ENCODE measurements at places on chromosomes 1 and 21. TPM values are rescaled to one million over a fixed set of nuclear protein-coding genes. Genes with fewer than 3 reads are reported as not detected.

DNA sequence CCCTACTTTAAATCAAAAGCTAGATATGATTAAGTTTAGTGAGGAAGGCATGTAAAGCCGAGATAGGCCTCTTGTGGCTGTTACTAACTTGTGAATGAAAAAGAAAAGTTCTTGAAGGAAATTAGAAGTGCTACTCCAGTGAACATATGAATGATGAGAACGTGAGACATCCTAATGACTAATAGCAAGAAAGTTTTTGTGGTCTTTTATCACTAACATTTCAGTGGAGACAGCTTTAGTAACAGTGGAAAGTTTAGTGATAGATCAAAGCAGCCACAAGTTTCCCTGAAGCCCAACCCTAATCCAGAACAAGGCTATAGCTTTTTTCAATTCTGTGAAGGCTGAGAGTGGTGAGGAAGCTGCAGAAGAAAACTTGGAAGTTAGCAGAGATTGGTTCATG, 73.6 kb upstream of the LRRC8B start:
- DNase-seq, result no peak

DNA sequence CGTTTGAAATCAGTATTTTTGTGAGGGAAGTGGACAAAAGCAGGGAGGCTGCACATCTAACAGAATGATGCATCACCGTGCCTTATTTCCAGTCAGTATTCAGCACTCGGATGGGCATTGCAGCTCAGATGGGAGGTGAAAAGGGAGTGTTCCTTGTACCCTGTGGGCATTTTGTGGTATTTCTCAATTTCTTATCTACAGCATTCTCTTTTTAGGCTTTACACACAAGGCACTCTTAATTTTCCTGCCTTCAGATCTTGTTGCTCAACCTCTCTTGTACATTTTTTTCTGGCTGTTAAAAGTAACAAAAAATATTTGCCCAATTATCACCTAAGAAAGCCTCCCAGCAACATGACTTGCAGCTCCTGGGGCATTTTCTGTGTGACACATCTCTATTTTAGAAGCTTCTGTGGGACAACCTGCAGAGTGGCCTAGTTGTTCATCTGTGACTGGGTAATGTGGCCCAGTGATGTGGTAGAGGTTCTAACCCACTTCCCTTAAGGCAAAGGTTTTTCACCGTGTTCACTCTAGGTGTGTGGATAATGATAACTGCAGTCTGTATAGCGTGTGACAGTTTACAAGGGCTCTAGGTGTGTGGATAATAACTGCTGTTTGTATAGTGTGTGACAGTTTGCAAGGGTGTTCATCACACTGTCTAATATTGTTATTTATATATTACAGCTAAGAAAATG, 257.2 kb downstream of the PTGER3 start:
- no peak for DNase-seq

GRCh38 chr21:17780539-17780938, 38.6 kb downstream of the C21orf91 start:
- DNase-seq, result no peak

DNA sequence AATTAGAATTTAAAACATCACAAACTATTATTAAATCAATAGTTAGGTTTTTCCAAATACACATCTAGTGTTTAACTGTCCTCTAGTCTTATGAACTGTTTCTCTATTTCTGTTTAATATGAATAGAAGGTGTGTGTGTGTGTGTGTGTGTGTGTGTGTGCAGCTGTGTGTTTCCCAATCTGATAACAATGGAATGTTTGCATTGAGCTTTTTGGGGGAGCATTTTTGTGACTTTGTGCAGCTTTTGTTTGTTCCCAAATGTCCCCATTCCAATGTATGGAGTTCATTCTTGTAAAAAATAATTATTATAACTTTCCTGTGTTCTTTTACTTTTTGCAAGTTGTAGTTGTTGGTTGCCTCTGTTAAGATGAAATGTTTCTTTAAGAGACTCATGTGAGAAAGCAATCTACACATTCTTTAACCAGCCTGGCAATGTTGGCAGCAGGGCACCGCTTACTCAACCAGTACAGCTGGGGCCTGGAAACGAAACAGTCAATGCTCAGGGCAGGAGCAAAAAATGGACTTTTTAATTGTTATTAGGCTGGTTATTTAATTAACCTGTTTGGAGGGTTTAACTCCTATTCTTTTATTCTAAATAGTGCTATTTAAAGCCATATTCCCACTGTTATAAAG, 354.3 kb downstream of the SRGAP2C start:
- DNase-seq, result no peak

- no peak for DNase-seq
Measured at GRCh38 chr1:63935553-63935952, 161.7 kb downstream of the ROR1 start.

- no peak for DNase-seq
Measured at GRCh38 chr1:96214982-96215381, 506.6 kb upstream of the PTBP2 start.

HIVEP3 gene
- 1.1 TPM for total RNA-seq

TAL1 gene
- total RNA-seq, result 37.9 TPM

- DNase-seq, result no peak
Measured at GRCh38 chr21:42313501-42313969, 1.7 kb downstream of the TFF3 start.

DNA sequence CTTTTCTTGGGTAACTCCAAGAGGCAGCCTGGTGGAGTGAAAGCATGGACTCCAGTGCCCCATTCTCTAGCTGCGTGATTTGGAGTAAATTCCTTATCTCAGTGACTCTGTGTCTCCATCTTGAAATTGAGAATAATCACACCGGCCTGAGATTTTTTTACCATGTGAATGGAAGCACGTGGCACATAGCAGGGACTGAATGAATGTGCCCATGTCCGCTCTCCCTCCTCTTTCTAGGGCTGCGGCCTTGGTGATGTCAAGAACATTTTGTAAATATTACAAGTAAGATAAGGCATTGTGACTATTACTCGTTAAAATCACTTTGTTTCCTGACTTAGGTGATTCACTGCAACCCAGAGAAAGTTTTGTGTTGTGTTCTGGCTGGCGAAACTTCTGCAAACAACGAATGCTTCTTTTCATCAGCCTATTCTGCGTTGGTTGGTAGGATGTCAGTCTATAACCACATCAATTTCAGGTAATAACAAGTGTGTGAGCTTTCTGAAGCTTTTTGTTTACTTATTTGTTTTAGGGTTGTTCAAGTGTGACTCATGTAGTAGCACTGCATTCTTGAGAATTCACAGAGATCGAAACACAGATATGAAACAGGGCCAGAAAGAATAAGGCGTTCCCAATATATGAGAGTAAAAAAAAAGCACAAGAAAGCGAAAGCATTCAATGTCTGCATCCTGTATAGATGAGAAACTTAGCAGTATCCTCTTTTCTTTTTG, 135.7 kb upstream of the SLC45A1 start:
- peak; percentile 79 for DNase-seq

DNA sequence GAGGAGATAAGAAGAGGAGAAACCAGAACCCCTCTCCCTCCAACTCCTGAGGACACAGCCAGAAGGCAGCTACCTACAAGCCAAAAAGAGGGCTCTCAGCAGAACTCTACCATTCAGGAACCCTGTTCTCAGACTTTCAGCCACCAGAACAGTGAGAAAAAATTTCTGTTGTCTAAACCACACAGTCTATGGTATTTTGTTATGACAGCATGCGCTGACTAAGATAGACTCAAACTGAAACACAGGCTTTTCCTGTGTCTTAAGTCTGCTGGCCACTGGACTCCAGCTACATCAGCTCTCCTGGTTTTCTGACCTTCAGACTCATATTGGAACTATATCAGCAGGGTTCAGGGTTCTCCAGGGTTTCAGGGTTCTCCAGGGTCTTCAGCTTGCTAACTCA, 126.5 kb upstream of the TNFSF4 start:
- DNase-seq, result no peak

DNA sequence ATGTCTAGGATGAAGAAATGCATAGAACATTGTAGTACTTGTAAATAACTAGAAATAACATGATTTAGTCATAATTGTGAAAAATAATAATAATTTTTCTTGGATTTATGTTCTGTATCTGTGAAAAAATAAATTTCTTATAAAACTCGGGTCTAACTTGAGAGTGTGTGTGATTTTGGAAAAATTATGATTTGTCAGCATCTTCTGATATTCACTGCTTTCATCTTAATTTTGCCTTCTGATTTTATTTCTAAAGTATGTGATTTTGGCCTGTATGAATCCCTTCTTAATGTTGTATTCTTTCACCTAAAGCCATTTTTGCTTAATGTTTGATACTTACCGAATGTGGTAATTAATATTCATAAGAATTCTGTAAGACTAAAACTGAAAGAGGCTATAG, 14.3 kb downstream of the IFI44 start:
- DNase-seq, result no peak

RIIAD1 gene
- not detected for total RNA-seq

DNA sequence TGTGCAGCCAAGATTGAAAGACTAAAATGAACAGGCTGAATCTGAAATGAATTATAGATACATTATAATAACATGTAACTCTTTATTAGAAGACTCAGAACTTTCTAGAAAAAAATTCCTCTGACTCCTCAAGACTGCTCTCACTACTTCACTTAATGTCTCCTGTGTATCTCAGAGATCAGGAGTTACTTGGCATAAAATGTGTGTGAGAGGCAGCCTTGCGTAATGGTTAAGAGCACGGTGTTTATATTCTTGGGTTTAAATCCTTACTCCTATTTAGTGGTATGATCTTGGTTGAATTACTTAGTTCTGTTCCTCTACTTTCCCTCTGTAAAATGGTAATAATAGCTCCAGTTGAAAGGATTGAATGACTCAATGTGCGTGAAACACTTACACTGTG, 634.9 kb downstream of the LTN1 start:
- no peak for DNase-seq

GRCh38 chr1:37725851-37726613, 33.7 kb downstream of the CDCA8 start:
- DNase-seq, result no peak

DNA sequence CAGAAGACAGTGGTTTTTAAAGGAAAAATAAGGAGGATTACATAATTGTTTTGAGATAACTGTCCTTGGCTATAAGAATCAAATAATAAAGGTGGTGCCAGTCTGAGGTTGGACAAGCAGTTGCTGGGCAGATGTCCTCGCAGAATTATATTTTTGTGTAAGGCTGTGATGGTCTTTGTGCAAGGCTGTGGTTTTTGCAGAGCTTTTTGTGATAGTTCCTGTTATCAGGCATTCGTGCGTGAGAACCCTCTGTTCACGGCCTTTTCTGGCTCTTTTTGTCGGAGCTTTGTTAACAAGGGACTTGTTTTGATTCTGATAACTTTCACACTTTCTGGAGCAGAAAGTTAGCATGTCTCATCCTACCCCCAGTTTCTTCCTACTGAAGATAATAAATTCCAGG, 33.4 kb downstream of the SH3BP5L start:
- DNase-seq, result no peak

NPPA gene
- total RNA-seq, result not detected

- no peak for DNase-seq
Measured at GRCh38 chr21:25054689-25055088, 552.6 kb downstream of the MRPL39 start.

DNA sequence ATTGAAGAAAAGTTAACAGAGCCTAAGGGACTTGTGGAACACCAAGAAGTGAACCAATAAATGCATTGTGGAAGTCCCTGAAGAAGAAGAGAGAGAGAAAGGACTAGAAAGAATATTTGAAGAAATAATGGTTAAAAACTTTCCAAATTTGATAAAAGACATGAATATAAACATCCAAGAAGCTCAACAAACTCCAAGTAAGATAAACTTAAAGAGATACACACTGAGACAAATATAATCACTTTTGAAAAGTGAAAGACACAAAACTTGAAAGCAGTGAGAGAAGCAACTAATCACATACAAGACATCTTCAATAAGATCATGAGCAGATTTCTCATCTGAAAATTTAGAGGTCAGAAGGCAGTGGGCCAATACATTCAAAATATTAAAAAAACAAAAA, 91.2 kb downstream of the MPZL1 start:
- DNase-seq, result no peak

GRCh38 chr1:224196813-224197600, 14.0 kb downstream of the DEGS1 start:
- DNase-seq, result no peak

All from pulmonary artery endothelial cell (primary cell).